ENCODE measurements at places on chromosomes 1 and 21.

DNA sequence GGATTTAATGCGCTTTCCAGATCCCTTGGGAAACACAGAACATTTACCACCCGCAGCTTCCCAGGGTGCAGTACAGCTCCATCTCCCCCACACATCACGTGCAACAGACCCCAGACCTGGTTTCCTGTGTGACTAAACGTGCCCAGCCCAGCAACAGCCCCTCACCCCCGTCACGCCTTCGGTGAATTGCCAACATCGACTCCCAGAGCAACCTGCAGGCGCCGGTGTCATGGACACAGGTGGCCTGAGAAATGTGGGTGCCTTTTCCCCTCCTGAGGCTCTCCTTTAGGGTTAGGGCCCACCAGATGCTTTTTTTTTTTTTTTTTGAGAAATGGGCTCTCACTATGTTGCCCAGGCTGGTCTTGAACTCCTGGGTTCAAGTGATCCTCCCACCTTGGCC lies 24.2 kb upstream of the SUMO3 start:
- no peak for DNase-seq

GRCh38 chr1:1462318-1462966 lies 9.1 kb upstream of the ATAD3B start:
- no peak for DNase-seq

- no peak for DNase-seq
These were observed 120.2 kb downstream of the GLIS1 start for GRCh38 chr1:53618500-53619366.

DNA sequence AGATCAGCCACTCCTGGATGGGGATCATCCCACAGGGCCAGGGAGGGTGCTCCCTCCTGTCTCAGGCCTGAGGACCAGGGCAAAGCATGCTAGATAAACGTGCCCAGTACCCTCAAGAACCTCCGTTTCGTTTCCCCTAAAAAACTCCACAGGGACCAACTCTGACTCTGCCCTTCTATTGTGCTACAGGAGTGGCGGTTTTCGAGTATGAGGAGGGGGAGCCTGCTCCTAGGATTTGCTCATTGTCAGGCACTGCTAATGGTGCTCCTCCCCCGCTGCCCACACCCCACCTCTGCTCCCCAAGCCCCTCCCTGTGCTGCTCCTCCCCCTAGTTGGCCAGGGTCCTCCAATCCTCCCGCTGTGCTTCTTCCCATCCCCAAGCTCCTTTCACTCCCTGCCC lies 32.0 kb downstream of the PGBD5 start:
- DNase-seq: no peak

DNA sequence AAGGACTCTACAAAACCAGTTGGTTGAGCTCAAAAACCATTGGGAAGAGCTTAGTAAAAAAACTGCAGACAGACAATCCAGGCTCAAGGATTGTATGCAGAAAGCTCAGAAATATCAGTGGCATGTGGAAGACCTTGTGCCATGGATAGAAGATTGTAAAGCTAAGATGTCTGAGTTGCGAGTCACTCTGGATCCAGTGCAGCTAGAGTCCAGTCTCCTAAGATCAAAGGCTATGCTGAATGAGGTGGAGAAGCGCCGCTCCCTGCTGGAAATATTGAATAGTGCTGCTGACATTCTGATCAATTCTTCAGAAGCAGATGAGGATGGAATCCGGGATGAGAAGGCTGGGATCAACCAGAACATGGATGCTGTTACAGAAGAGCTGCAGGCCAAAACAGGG lies 104.0 kb upstream of the BMP8A start:
- no peak for DNase-seq

GRCh38 chr21:26804895-26805609 lies 40.2 kb downstream of the ADAMTS1 start:
- DNase-seq: no peak

DNA sequence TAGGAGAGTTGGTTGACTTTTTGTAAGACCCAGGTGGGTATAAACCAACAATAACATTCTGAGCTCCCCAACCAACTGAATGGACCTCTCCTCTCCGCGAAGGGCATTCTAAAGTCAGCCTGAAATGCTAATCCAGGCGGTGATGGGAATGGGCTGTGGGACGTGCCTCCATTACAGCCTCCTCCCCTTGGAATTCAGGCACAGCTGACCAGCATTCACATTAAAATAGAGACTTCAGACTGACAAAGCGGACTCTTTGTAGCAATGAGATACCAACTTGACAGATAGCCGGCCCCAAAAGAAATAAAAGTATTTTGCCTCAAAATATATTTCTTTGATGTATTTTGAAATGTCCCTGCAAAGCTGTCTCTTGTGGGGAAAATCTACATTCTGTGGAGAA lies 101.7 kb downstream of the KIF26B start:
- DNase-seq: no peak

DNA sequence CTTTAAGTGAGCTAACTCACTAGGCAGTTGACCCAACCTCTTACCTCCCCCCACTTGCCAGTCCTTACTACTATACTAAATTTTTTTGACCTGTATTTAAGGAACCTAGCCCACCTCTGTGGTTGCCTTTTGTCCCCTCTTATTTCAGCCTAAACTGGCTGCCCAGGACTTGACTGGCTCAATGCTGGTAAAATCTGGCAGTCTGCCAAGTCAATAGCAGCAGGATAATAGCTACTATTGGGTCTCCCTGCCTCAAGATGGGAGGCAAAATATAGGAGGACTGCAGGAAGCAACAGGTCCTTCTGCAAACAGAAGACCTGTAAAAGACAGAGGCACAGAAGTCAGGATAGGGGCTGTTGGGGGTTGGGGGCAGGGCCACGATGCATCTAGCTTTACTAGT lies 144.2 kb upstream of the POGK start:
- no peak for DNase-seq

GRCh38 chr21:42640486-42640885 lies 12.9 kb upstream of the PDE9A start:
- no peak for DNase-seq

- no peak for DNase-seq
These were observed 112.3 kb downstream of the OMA1 start for GRCh38 chr1:58434181-58434580.

GRCh38 chr1:198298640-198299039 lies 141.8 kb downstream of the NEK7 start:
- no peak for DNase-seq

- DNase-seq: no peak
These were observed 65.2 kb downstream of the CD247 start for GRCh38 chr1:167453123-167453522.

DNA sequence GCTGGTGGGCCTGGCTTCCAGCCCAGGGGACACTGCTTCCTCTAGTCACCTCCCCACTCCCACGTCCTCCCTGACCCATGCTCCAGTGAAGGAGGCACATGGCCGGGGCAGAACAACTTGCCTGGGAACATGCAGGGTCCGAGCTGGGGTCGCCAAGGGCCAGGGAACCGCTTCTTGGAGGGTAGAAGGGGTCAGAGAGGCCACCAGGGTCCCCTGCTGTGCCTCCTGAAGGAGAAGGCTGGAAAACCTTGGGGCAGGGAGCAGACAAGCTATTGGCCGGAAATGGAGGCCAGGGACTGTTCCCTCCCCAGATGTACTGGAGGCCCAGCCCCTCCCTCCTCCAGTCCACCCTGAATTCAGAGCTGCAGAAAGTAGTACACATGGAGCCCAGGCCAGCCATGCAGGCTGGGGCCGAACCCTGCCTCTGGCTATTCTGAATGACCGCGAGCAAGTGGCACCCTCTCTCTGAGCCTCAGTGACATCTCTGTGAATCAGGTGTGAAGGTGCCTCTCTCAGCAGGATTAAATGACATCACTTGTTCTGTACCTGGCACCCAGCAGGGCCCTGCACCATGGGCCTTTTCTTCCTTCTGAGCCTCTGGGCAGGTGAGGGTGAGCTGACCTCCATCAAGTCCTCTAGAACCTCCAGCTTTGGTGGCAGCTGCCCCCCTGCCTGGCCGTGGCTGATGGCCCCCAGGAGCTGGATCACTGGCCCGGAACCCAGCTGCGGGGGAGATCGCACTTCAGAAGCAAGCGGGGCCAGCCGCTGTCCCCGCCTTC lies 15.7 kb downstream of the SPOCD1 start:
- DNase-seq: no peak

GRCh38 chr1:36300526-36300925 lies 5.6 kb upstream of the SH3D21 start:
- no peak for DNase-seq

DNA sequence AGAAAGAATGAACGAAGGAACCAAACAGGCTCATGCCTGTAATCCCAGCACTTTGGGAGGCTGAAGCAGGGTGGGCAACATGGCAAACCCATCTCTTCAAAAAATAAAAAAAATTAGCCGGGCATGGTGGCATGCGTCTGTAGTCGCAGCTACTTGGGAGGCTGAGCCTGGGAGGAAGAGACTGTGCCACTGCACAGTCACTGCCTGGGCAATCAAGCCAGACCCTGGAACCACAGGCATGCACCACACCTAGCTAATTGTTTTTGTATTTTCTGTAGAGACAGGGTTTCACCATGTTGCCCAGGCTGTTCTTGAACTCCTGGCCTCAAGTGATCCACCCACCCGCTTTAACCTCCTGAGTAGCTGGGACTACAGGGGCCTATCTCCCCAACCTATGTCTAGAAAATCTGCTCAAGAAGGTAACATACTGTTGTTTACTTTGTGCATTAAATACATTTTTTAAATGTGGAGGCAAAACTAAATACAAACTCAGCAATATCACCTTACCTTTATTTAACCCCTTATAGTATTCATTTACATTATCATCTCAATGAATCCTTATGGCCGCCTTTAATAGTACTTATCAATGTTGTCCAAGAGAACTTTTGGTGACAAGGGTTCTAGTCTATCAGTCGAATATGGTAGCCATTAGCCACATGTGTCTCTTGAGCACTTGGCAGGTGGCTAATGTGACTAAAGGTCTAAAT lies 2.7 kb downstream of the KHDC4 start:
- no peak for DNase-seq

- DNase-seq: no peak
These were observed 18.1 kb upstream of the SLC44A3 start for GRCh38 chr1:94801919-94802546.

GRCh38 chr1:160836981-160837557 lies 25.6 kb downstream of the CD244 start:
- no peak for DNase-seq

GRCh38 chr1:6889875-6890480 lies 104.7 kb downstream of the CAMTA1 start:
- no peak for DNase-seq

DNA sequence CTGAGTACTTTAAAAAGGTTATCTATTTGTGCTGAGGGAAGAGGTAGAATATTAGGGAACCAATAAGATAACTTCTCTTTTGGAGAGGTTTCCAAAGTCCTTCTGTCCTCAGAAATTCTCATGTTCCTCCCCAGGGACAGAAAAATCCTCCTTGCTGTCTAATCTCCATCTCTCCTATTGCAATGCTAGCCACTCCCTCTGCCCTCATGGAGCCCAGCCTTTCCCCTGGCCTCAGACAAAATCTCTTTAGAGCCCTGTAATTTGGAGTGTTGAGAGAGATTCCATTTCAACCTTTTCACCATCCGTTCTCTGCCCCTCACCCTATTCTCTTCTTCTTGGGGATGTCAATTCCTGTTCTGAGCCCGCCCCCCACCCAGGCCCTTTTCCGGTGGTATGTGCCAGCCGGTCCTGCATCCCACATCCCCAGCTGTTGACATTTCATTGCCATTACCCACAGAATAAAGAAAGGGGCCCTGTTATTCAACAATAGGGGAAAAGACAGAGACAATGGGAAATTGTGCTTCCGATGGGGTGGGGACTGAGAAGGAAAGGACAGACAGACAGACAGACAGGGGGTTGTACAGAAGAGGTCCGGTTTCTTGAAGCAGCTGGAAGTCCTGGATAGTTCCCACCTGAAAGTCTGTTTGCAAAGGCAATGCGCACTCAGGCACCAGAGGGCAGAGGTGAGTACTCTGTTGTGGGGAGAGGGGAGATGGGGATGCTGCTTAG lies at the start of gene HAPLN2:
Gene HAPLN2 (plus strand): TSS at position 563 of the 729 bp plus-strand sequence. CDS start 4,076 bp downstream, outside the sequence.
- no peak for DNase-seq

GRCh38 chr1:180560868-180561600 lies 2.3 kb downstream of the OVAAL start:
- no peak for DNase-seq

DNA sequence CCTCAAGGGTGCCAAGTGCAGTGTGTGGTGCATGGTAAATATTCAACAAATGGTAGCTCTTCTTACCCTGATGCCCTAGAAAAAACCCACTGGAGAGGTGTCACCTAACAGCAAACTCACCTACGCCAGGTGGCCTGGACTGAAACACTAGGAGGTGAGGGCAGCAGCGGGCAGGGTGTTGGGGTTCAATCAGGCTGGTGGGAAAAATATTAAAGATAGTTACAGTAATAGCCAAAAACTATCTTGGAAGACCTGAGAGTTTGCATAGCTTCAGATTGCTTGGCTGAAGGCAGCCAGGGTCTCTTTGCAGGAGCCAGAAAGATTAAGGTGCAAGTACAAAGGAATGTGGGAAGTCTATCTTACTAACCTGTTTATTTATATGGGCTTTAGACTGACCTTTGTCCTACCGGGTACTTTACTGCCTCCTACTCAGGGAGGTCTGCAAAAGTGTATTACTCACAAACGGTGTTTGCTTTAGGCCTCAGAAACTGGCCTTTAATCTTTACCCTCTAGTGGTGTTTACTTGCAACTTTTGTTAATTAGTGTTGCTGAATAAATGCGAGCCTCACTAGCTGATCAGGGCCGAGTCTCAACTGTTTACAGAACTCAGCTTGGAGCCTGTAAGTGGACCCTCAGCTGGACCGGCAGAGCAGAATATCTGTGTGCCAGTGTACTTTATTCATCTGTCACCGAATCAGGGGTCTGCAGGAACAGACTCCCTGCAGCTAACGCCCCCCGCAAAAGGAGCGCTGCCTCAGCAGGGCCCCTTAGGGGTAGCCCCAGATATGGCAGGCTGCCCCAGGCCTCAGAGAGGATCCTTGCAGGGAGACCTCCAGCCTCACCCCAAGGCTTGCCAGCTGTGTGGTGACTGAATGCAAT lies 63.9 kb downstream of the SYF2 start:
- no peak for DNase-seq

DNA sequence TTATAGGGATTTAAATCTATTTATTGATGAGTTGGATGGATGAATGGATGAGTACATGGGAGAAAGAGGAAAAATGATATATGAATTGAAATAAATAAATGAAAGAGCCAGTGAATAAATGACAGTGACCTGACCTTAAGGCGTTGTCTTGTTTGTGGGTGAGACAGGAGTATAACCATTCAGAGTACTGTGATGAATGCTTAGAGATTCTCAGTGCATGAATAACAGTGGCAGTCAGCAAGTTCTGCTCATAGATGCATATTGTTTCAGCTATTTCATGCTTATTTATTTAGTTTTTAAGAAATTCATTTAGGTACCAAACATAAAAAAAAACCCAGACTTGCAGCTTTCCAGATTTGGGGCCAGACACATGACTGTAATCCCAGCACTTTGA lies 116.4 kb downstream of the FGGY start:
- DNase-seq: no peak

DNA sequence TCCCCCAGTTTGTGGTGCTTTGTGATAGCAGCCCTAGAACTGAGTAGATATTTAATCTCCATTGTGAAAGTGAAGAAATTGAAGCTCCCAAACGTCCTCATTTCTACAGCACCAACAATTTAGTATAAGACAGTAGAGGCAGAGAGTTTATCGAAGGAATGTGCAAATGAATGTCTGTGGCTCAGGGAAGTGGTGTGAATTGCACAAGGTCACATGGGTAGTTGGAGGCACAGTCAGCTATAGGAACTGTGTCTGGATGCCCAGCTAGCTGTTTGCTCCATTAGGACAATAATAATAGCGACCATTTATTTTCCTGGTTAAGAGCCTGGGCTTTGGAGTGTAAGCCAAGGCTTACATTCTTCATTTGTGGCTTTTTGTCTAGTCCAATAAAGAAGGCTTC lies 144.4 kb upstream of the USP24 start:
- no peak for DNase-seq

All from activated CD8-positive, alpha-beta memory T cell treated with anti-CD3 and anti-CD28 coated beads for 48 hours (primary cell).